Left lung (tissue), 14 donors: ENCODE measurements at places on chromosomes 3 and 15. TPM values are rescaled to one million over a fixed set of nuclear protein-coding genes. Genes with fewer than 3 reads are reported as not detected.

DNA sequence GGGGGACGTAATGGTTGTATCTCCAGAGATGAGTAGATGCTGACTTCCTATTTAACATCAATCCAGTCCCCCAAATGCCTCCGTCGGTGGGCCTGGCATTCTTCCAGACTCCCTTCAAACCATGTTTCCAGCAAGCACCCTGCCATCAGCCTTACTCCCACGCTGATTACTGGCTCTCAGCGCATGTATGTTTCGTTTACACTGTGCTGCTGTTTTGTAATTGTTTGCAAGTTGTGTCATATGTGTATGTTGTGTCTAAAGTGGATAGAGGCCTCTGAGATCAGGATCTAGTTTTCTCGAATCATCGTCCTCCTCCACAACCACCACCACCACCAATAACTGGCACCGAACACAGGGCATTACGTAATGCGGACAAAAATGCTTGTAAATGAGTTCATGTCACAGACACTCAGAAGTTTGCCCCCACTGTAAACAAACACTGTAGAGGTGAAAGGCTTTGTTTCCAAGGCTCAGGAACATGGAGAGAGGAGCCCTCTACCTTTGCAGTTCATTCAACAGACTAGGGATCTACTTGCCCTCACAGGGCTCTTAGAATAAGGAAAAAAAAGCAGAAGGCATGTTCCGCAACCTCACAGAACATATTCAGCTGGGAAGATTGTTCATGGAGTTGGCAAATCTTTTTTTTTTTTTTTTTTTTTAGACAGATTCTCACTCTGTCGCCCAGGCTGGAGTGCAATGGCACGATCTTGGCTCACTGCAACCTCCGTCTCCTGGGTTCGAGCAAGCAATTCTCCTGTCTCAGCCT is 46.1 kb upstream of the SEMA4B start:
- H3K27me3 ChIP-seq: no peaks in the 10 kb centered on the region
- peaks cover 23% of the 10 kb centered on the region for H3K4me1 ChIP-seq
- H3K4me3 ChIP-seq: no peak overlapping the region
- H3K27ac ChIP-seq: no peak overlapping the region

FEM1B gene
- total RNA-seq: 44.4 TPM

GOLGA6B gene
- total RNA-seq: not detected

RARRES1 gene
- total RNA-seq: 131 TPM

GRCh38 chr3:197253238-197253947 is 45.0 kb downstream of the DLG1 start:
- H3K4me1 ChIP-seq: no peaks in the 10 kb centered on the region
- H3K4me3 ChIP-seq: no peak overlapping the region
- H3K27me3 ChIP-seq: no peaks in the 10 kb centered on the region
- H3K27ac ChIP-seq: no peak overlapping the region

DNA sequence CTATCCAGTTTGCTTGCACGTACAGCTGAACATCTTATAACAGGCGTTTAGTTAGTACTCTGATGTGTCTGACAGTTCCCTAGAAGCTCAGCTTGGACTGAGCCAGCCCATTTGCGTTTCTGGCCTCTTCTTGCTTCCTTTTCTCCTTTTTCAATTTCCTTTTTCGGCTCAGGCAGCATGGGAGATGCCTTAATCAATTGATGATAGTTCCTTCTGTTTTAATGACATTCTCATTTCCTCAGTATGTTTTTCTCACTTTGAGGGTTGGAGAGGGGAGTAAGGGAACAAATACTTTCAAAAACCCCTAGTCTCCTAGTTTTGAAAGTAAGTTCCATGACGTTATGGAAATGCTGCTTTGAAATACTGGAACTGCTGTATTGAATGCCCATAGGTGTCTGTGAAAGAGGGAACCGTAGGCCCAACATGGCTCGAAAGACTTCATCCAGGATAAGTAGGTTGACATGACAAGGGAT is 18.9 kb downstream of the IL1RAP start:
- no peak overlapping the region for H3K4me3 ChIP-seq
- H3K4me1 ChIP-seq: peaks cover 15% of the 10 kb centered on the region
- DNase-seq: no peak

DNA sequence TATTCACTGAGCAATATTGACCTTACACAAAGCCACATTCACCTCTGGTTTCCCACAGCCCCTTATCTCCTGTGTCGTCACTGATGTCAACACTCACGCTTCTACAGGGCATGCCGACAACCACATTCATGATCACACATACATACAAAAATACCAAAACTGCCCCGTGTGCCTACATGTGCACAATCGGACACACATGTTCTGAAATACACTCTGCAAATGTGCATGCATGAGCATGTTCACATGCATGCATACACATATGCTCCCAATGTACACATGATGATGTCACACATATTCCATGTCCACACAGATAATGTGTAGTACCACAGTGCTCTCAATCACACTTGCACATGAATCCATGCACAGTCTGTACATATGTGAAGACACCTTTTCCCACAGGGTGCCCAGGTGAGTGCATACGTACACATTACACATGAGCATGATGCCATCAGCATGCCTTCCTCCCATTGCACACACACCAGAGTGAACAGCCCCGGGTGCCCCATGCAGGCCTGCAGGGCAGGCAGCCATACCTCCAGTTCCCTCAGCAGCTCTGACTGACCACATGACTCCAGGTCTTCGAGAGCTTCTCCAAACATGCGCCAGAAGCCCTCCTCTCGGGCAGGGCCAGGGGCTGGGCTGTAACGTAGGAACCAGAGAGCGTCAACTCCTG is 37.0 kb downstream of the GRIP2 start:
- H3K36me3 ChIP-seq: no peaks in the 10 kb centered on the region
- H3K4me3 ChIP-seq: no peak overlapping the region

- DNase-seq: no peak
- no peak overlapping the region for H3K27ac ChIP-seq
- no peaks in the 10 kb centered on the region for H3K4me1 ChIP-seq
- no peaks in the 10 kb centered on the region for H3K36me3 ChIP-seq
- peaks cover 20% of the 10 kb centered on the region for H3K27me3 ChIP-seq
Measured at GRCh38 chr15:91135201-91136130, 35.4 kb downstream of the SV2B start.

SPINK8 gene
- total RNA-seq: not detected

- H3K27me3 ChIP-seq: no peaks in the 10 kb centered on the region
- no peak overlapping the region for H3K27ac ChIP-seq
- no peaks in the 10 kb centered on the region for H3K36me3 ChIP-seq
- no peak overlapping the region for H3K4me3 ChIP-seq
- DNase-seq: no peak
Measured at GRCh38 chr3:127156338-127157050, 36.4 kb upstream of the PRR23E start.

DNA sequence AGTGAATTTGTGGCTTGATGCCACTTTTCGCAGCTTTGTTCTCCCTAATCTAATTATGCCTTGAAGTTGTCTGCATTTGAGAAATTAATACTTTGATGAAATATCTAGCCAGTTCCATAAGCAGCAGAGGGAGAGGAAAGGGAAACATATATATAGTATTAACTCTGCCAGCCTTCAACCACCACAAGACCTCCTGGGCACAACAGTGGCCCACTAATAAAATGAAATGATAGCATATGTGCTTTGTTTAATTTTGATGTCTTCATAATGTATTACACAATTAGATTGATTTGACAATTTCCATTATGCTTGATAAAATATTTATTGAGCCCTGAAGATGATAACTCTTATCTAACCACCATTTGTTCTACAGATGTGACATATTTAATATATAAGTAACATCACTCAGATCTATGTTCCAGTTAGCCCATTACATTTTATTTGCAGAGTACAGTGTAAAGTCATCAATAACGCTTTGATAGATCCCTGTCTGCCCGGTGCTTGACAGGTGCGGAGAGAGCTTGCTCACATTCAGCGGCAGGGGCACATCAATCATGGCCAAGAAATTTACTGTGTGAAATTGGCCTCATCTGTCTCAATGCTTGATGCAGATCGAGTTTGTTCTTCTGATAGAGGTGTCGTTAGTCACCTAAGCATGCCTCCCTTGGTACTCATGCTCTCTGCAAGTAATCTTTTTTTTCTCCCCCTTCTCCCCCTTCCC is 187.4 kb downstream of the MECOM start:
- no peak overlapping the region for H3K4me3 ChIP-seq
- no peak overlapping the region for H3K27ac ChIP-seq
- no peaks in the 10 kb centered on the region for H3K27me3 ChIP-seq
- no peak for DNase-seq
- no peaks in the 10 kb centered on the region for H3K4me1 ChIP-seq

AP3B2 gene
- 0.82 TPM for total RNA-seq

ST3GAL6 gene
- 30.8 TPM for total RNA-seq

DNA sequence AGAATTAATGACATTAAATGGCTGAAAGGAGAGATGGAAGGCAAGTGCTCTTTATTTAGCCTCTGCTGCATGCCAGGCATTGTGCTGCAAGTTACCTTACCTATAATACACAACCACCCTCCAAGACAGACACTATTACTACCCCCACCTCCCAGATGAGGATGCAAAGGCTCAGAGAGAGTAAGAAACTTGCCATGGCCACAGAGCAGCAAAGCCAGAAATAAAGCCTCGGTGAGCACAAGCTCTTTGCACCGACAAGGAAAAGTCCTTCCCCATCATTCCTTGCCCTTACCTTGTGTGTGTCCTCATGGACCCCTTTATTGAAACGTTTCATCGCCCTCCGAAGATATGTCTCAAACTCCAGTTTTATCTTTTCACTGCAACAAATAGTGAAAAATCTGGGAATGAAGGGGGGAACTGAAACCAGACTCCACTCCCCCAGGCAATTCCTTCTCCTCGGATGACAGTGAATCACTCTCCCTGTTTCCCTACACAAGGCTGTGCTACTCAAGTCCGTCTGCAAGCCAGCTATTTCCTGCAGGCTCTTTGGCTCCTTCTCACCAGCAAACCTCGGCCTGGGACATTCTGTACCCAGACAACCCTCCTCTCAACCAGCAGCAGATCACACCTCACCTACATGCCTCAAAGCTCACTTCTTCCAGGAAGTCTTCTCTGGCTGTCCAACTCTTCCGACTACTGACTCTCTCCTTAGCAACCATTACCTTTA is 11.4 kb downstream of the XPC start:
- no peak overlapping the region for H3K27ac ChIP-seq
- DNase-seq: no peak
- no peaks in the 10 kb centered on the region for H3K27me3 ChIP-seq
- H3K36me3 ChIP-seq: peaks cover 100% of the 10 kb centered on the region
- no peak overlapping the region for H3K4me3 ChIP-seq

CEMIP gene
- total RNA-seq: 31.8 TPM

- H3K4me3 ChIP-seq: no peak overlapping the region
- DNase-seq: no peak
- no peak overlapping the region for H3K27ac ChIP-seq
- no peaks in the 10 kb centered on the region for H3K27me3 ChIP-seq
- H3K4me1 ChIP-seq: peaks cover 18% of the 10 kb centered on the region
Measured at GRCh38 chr3:124785973-124786372, 55.7 kb downstream of the UMPS start.

TMCO5A gene
- total RNA-seq: not detected

DNA sequence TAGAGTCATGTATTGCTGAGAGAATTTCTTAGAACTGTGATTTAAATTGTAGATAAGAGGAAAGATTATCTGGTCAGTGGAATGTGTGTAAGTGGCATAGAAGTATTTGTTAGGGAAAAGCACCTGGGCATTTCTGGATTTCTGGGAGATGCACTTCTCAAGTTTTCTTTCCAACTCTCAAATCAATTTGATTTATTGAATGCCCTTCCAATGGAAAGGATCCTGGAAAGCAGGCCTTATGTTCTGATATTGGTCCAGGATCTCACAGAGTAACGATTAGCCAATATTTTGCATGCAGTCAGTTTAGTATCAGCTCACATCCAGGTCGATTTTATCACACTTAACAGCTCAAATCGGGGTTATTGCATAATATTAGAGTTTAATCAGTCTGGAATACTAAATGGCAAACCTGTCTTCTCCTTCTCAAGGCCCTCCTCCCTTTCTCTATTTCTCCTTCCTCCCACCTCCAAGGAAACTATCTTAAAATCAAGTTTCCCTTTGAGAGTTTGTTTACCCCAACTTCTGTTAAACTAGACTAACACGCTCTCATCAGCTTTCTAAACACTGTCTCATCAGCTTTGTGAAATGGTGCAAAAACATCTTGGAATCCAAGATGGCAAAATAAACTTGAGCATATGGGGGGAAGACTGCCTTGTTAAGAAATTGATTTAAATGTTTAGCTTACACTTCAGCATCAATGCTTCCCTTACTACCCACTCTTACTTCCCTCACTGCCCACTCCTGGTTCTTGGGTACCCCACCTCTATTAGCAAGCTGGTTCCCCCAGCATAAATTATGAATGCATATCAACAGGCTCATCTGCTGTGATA is 9.5 kb downstream of the SOX2 start:
- no peaks in the 10 kb centered on the region for H3K36me3 ChIP-seq
- no peaks in the 10 kb centered on the region for H3K4me1 ChIP-seq
- no peak overlapping the region for H3K27ac ChIP-seq
- H3K4me3 ChIP-seq: no peak overlapping the region
- H3K27me3 ChIP-seq: peaks cover 98% of the 10 kb centered on the region
- DNase-seq: no peak

GRCh38 chr3:18772699-18773305 is 347.7 kb upstream of the SATB1 start:
- no peaks in the 10 kb centered on the region for H3K36me3 ChIP-seq
- no peaks in the 10 kb centered on the region for H3K27me3 ChIP-seq
- no peaks in the 10 kb centered on the region for H3K4me1 ChIP-seq
- H3K27ac ChIP-seq: no peak overlapping the region

DNA sequence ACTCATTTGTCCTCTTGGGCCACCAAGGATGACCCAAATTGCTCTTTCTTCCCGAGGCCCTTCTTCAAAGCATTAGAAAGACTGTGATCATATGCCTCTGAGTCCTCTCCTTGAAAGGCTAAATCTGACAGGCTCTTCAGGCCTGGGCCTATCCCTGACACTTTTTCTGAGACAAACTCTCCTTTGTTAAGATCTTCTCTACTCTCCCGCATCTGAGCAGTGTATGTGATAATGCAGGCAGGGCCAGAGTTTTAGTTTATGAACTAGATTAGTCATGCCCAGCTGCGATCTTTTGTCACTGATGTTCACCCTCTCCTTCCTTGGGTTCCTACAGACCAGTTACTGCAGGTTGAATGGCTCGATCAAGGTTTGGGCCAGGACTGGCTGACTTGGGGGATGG is 39.2 kb downstream of the MASP1 start:
- no peaks in the 10 kb centered on the region for H3K27me3 ChIP-seq
- H3K4me3 ChIP-seq: no peak overlapping the region
- H3K36me3 ChIP-seq: no peaks in the 10 kb centered on the region

DNA sequence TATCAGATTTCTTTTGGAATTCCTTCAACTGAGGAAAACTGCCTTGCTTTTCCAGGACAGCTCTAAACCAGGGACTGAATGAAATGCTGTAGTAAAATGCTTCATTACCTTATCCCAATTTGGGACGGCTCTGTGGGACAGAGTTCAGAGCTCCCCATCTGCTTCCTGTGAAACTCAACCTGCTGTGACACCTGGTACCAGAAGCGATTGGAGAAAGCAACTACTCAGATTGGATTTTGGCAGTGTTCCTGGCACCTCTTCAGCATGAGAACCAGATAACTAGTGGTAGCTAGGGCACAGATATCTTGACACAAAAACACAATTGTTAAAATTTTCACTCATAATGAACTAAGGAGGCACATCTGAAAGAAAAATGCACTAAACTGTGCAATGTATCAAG is 539.1 kb downstream of the SI start:
- no peaks in the 10 kb centered on the region for H3K36me3 ChIP-seq
- no peaks in the 10 kb centered on the region for H3K4me1 ChIP-seq
- H3K27ac ChIP-seq: no peak overlapping the region
- no peak overlapping the region for H3K4me3 ChIP-seq

SLC22A14 gene
- total RNA-seq: not detected

GRCh38 chr3:195666-196065 is 897 bp upstream of the CHL1 start:
- H3K36me3 ChIP-seq: no peaks in the 10 kb centered on the region
- H3K4me1 ChIP-seq: peaks cover 18% of the 10 kb centered on the region
- peaks cover 61% of the 10 kb centered on the region for H3K27me3 ChIP-seq

- no peak for DNase-seq
- no peaks in the 10 kb centered on the region for H3K27me3 ChIP-seq
- no peak overlapping the region for H3K27ac ChIP-seq
Measured at GRCh38 chr15:59268168-59268851, 61.7 kb downstream of the LDHAL6B start.
